ENCODE measurements at places on chromosomes 7 and 10. TPM values are rescaled to one million over a fixed set of nuclear protein-coding genes. Genes with fewer than 3 reads are reported as not detected.

The GNB2 gene
- polyA plus RNA-seq = 197 TPM

The EBF3 gene
- polyA plus RNA-seq = 1.6 TPM

The INMT gene
- polyA plus RNA-seq = 1.4 TPM

The HECW1 gene
- 6.6 TPM for polyA plus RNA-seq

The SH2B2 gene
- polyA plus RNA-seq = 5.3 TPM

The ITGA8 gene
- 49.9 TPM for polyA plus RNA-seq

The ANKRD61 gene
- 1.0 TPM for polyA plus RNA-seq

The ADAMTS14 gene
- 1.2 TPM for polyA plus RNA-seq

The DNAH11 gene
- 1.8 TPM for polyA plus RNA-seq

The LOXL4 gene
- 4.3 TPM for polyA plus RNA-seq

The SUFU gene
- polyA plus RNA-seq = 28.2 TPM

The ITPRIP gene
- polyA plus RNA-seq = 11.8 TPM

The CH25H gene
- polyA plus RNA-seq = 0.23 TPM

The CHCHD2 gene
- polyA plus RNA-seq = 284 TPM

The ITIH2 gene
- polyA plus RNA-seq = 0.27 TPM

The GNGT1 gene
- polyA plus RNA-seq = not detected

The NPY gene
- 1.1 TPM for polyA plus RNA-seq

The APBB1IP gene
- 1.4 TPM for polyA plus RNA-seq

The MBLAC1 gene
- 0.79 TPM for polyA plus RNA-seq

The LRRTM3 gene
- polyA plus RNA-seq = 6.2 TPM

The LIPM gene
- polyA plus RNA-seq = not detected

The LDB3 gene
- 1.2 TPM for polyA plus RNA-seq

The IDI2 gene
- not detected for polyA plus RNA-seq

The PDZD7 gene
- polyA plus RNA-seq = 4.3 TPM

The NFE2L3 gene
- 23.8 TPM for polyA plus RNA-seq

The ANKRD30A gene
- not detected for polyA plus RNA-seq

The ASB10 gene
- polyA plus RNA-seq = not detected

The ANXA8L1 gene
- polyA plus RNA-seq = 0.09 TPM

The SPDYE16 gene
- 4.0 TPM for polyA plus RNA-seq

The CCDC146 gene
- 24.1 TPM for polyA plus RNA-seq

The EGFR gene
- 29.9 TPM for polyA plus RNA-seq

The CAMK2B gene
- polyA plus RNA-seq = 1.7 TPM

The PODXL gene
- 759 TPM for polyA plus RNA-seq

The TAS2R41 gene
- polyA plus RNA-seq = not detected

The PRF1 gene
- polyA plus RNA-seq = 0.85 TPM

The SLC26A3 gene
- polyA plus RNA-seq = 0.39 TPM

The GJD4 gene
- 0.14 TPM for polyA plus RNA-seq

The LBX1 gene
- not detected for polyA plus RNA-seq

The HOXA4 gene
- 23.8 TPM for polyA plus RNA-seq

The NKX2-3 gene
- 0.08 TPM for polyA plus RNA-seq

The DBNL gene
- 75.2 TPM for polyA plus RNA-seq

The MEST gene
- 647 TPM for polyA plus RNA-seq

The WNT8B gene
- polyA plus RNA-seq = 0.92 TPM

The GRM8 gene
- 9.4 TPM for polyA plus RNA-seq

The CDK13 gene
- 59.5 TPM for polyA plus RNA-seq

The LRRC17 gene
- polyA plus RNA-seq = 82.3 TPM

The NME8 gene
- polyA plus RNA-seq = 0.20 TPM
